ENCODE measurements at places on chromosomes 11 and 22.

DNA sequence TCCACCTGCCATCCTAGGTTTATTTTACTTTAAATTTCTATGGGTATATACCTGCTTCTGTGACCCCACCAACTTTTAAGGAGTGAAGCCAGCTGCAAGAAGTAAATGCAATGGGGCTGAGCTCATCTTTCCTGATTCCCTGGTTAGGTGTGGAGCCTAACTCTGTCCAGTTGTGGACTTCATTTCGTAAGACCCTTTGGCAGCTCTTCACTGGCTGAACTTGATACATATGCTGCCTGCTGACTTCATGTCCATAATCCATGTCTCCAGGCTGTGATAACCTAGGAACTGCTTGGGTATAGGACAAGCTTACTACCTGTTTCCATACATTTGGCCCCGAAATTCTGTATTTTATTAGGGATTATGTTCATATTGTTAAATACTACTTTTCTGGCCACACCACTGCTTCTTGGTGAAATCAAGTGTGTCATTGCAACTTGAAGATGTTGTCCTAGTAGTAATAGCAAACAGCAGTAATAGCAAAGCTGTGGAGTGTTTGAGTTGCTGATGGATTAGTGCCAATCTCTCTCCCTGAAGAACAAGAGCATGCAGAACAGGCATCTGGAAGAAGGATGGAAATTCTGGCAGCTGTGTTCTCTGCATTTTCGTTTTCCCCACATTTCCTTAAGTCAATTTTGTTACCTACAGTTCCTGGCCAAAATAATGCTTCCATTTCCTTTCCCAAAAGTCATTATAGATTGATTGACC lies 31.2 kb downstream of the LDLRAD3 start:
- DNase-seq, result no peak

GRCh38 chr11:74450318-74450717 lies 17.0 kb downstream of the KCNE3 start:
- DNase-seq, result no peak

- DNase-seq, result no peak
Measured at GRCh38 chr22:31738566-31738965, 11.4 kb downstream of the PRR14L start.

GRCh38 chr22:24379536-24379935 lies 47.9 kb upstream of the ADORA2A start:
- DNase-seq, result no peak
